Stimulated activated CD8-positive, alpha-beta memory T cell treated with anti-CD3 and anti-CD28 coated beads, Interleukin-15, amount 100 ng/mL, for 1 hour (primary cell): ENCODE measurements at places on chromosomes 1 and 21.

GRCh38 chr1:33960188-33960895 lies 96.5 kb downstream of the HMGB4 start:
- DNase-seq, result no peak

GRCh38 chr1:190067592-190067991 lies 410.1 kb downstream of the BRINP3 start:
- no peak for DNase-seq

DNA sequence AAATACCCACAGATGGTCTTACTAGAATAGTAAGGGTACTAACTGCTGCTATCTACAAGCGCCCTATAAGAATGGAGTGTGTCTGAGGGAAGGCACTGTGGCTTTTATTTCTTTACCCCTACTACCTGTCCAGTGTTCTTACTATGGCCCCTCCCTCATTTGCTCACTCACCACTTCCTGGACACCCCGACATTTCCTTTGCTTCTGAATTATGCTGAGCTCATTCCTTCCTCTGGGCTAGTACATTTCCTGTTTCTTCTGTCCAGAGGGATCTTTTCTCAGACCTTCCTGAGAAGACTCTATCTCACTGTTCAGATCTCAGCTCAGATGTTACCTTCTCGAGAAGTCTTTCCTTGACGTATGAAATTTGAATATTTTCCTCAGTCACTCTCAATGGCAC lies 192.1 kb upstream of the DAB1 start:
- no peak for DNase-seq

- DNase-seq, result no peak
These were observed 207.0 kb downstream of the BARHL2 start for GRCh38 chr1:90510143-90510542.

DNA sequence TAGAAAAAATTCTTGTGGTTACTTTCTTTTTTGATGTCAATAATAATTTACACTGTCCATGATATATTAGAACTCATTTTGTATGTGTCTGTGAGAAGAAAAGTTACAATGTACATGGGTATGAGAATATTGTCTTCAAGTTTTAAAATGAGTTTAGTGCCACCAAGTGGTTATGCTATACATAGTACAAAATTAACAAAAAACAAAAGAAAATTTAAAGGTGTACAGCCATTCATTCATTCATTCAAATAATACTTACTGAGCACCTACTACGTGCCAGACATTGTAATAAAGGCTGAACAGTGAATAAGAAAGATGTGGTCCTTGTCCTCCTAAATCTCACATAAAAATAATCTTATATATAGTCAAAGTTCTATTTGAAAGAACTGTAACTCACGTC lies 27.7 kb downstream of the UCHL5 start:
- no peak for DNase-seq

GRCh38 chr1:204882479-204882878 lies 11.8 kb downstream of the NFASC start:
- no peak for DNase-seq

GRCh38 chr1:13760921-13761320 lies 60.9 kb downstream of the PRDM2 start:
- DNase-seq, result no peak

- DNase-seq, result no peak
These were observed 4.3 kb downstream of the IGSF9 start for GRCh38 chr1:159941141-159941540.

- DNase-seq, result no peak
These were observed 45.5 kb upstream of the KANK4 start for GRCh38 chr1:62364721-62365120.

DNA sequence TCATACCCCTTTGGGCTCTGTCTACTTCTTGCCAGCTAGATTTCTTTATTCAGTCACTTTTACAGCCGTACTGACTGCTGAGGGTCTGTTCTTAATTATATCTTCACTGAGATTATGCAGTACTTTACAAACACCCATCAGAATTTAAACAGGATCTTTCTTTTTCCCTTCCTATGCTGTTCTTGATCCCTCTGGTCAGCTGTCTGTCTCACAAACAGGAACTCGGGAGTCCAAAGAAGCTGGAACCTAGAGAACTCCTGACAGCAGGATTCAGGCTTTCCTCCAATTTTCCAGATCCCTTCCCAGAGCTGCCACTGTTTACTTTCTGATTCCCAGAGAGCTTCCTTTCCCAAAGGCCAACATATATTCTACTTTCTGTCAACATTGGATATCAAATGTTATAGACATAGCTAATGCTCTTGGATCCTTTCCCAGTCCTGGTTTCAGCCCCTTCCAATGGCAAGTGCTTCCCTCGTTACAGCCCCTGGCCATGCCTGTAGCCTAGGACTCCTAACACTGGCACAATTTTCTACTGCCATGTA lies 59.5 kb downstream of the ATP2B4 start:
- no peak for DNase-seq

DNA sequence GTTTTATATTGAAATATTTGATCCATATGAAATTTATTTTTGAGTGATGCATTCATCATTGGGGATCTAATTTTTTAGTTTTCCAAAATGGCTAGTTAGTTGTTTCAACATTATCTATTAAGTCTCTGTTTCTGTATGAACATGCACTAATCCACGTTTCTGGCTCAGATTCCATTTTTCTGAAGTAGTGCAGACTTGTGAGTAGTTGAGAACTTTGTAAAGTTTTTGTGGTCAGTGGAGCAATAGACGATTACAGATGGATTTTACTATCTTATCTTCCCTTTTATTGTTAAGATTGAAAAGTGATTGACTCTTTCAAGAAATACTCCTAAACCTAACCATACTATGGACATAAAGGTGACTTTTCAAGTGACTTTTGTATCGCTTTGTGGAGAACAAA lies 16.7 kb downstream of the SOAT1 start:
- DNase-seq, result no peak

GRCh38 chr1:36349241-36349671 lies 25.8 kb upstream of the EVA1B start:
- no peak for DNase-seq

DNA sequence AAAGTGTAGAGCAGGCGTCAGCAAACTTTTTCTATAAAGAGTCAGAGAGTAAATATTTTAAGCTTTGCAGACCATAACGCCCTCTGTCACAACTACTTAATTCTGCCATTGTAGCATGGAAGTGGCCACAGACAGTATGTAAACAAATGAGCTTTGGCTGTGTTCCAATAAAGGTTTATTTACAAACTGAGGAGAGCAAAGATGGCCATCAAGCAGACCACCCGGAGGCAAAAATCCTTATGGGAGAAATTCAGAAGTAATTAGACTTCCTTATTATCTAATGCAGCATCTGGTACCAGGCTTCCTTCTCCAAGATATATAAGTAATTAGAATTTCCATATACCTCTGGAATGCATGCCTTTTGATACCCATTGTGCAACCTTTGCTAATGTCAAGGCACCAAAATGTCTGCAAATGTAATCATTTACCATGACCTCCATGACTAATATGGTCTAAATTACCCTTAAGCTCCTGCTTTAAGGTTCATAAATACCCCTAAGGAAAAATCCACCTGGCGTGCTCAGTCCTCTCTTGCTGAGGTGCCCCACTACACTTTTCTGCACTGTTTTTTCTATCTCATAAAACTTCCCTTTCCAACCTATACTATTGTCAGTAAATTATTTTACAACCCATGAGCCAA lies 377.8 kb downstream of the MATN1 start:
- DNase-seq, result no peak

DNA sequence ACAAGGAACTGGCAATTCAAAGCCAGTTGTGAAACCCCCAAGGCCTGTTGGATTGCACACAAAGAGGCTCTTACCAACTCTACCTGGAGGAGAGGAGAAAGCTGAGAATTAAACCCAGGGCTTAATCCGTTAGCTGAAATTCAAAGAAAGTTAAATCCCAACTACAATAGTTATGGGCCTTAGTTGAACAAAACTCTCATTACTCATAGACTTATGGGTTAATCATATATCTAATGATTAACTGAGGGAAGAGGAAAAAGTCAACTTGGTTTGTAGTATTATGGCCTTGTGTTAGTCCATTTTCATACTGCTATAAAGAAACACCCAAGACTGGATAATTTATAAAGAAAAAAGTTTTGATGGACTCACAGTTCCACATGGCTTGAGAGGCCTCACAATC lies 838.2 kb upstream of the ADGRL2 start:
- DNase-seq, result no peak

- no peak for DNase-seq
These were observed 64.2 kb downstream of the POFUT2 start for GRCh38 chr21:45223236-45224185.

GRCh38 chr1:207245124-207245523 lies 76.4 kb upstream of the CD55 start:
- no peak for DNase-seq

- no peak for DNase-seq
These were observed 361.9 kb downstream of the HLX start for GRCh38 chr1:221241157-221241556.

DNA sequence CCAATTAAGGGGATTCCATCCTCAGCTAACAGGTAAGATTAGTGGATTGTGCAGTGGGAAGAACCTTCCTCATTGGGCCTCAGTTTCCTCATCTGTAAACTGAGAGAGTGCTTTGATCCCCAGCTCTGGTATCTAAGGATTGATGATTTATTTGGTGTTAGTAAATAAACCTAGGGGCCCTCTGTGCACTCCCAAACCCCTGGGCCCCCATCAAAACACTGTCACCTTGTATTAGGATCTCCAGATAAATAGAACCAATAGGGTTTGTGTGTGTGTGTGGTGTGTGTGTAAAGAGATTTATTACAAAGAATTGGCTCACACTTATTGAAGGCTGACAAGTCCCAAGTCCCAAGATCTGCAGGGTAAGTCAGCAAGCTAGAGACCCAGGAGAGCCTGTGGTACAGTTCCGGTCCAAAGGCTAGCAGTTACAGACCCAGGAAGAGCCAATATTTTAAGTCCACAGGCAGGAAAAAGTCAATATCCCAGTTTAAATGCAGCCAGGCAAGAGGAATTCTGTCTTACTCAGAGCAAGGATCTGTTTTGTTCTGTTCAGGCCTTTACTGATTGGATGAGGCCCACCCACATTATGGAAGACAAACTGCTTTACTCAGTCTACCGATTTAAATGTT lies 11.0 kb upstream of the ELK4 start:
- DNase-seq, result no peak

GRCh38 chr1:234841710-234842231 lies 231.8 kb upstream of the IRF2BP2 start:
- no peak for DNase-seq

GRCh38 chr1:212853658-212854057 lies 4.4 kb upstream of the FLVCR1 start:
- DNase-seq, result no peak

DNA sequence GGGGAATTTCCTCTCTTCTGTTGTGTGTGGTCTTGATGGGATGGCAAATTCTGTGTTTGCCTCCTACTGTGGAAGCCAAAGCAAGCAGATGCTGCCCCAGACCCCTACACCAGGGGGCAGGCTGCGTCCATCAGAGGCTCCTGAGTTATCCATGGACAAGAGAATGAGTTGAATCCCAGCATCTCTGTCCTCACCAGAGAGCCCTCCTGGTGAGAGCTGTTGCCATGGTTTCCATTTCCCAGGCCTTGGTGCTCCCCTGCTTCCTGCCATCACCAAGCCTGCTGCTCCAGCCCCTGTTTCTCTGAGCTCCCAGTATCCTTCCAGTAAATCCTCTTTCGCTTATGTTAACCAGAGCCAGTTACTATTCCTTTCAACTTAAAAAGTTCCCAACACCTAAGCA lies 20.4 kb upstream of the GNG12 start:
- DNase-seq, result no peak

DNA sequence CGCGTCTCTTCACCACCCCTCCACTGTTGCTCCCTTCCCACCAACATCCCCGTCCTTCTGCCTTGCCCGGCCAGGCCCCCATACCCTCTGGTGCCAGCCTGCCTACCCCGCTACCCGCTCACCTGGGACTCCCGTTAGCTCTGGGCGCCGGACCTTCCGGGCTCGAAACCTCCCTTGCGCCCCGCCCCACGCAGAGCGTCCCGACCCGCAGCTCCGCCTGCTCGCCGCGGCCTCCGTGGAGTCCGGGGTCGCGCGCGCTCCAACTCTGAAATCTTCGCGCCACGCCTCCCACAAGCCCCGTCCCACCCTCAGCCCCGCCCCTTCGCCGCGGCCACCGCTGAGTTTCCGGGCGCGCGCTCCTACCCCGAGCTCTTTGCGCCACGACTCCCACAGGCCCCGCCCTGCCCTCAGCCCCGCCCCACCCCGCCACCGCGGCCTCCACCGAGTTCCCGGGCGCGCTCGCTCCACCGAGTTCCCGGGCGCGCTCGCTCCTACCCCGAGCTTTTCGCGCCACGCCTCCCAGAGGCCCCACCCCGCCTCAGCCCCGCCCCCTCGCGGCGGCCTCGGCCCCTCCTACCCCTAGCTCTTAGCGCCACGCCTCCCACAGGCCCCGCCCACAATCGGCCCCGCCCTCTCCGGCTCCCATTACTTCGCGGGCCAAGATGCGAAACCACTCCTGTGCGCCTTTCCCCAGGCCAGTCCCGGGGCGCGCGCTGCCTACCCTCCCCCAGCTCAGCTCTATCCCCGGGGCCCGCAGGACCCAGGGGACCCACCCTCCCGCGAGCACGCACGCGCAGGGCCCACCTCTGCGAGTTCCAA lies at the start of gene IFT25:
Gene IFT25, minus strand, starts transcription at position 267 of the 819 bp plus-strand sequence. CDS start 5,617 bp downstream, outside the sequence.
- DNase-seq, result peak; percentile 100

DNA sequence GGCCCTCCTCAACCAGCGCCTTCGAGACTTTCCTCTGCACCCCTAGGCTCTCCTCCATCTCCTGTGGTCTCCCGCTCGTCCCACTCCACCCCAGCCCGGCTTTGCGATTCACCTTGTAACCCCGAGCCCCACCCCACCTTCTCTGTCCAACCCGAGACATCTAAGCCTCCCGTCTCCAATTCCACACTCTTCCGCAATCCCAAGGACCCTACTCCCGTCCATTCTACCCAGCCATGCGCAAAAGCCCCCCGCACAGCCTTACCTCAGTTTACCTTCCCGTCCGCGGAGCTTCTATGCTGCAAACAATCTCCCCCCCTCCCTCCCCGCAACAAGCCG lies 174 bp downstream of the SH3BP5L start:
- no peak for DNase-seq

DNA sequence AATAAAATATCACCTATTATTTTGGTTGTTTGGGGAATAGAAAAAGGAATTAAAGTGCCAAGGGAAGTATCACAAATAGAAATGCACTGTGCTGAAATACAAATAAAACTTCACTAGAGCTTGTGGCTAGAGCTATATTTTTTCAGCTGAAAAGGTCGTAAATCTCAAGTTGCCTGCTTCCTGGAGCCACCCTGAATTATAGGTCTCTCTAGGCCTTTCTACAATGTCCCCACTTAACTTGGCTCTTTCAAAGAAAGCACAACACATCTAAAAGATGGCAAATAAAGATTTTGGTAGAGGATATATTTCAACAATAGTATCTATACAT lies 5.0 kb upstream of the RNF2 start:
- DNase-seq, result no peak

- DNase-seq, result no peak
These were observed 178.7 kb downstream of the GABPA start for GRCh38 chr21:25913479-25913878.
